CD4-positive, alpha-beta T cell treated with Interleukin-4 for 4 hours (primary cell): ENCODE measurements at places on chromosomes 6 and 20.

DNA sequence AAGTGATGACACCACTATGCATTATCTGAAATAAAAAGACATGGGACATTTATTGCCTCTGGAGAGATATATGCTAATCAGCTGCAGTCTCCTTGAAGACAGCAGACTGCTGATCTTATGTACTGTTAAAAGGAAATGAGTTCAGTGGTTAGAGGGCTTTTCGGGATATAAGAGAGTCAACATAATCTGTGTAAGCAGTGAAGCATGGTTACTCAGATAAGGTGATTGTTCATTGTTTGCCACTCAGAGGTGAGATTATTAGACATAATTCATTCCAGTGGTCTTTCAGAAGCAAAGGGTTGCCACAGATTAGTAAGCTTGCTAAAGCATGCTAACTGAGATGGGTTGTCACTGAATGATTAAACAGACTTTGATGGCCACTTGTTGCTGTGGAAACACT, 1450.7 kb upstream of the ADGRB3 start:
- no peak for DNase-seq

- no peak for DNase-seq
Measured at GRCh38 chr6:26552640-26553188, 14.5 kb downstream of the HMGN4 start.

DNA sequence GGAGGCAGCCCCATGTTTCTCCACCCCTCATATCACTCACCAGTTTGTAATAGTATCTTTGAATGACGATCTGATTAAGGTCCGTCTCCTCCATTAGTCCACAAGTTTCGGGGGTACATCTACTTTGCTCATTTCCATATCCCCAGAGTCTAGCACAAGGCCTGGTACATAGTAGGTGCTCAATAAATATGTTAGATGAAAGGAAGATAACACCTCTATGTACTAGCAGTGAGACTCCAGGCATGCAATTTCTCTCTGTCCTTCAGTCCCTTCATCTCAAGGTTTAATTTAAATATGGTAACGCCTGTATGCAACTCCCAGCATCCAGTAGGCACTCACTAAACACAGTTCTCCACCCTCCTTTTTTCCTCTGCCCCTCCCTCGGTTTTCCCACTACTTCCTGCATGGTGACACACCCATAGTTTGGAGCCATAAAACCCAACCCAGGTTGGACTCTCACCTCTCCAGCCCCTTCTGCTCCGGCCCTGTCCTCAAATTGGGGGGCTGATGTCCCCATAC, 461 bp upstream of the HNF4A start:
- no peak for DNase-seq

DNA sequence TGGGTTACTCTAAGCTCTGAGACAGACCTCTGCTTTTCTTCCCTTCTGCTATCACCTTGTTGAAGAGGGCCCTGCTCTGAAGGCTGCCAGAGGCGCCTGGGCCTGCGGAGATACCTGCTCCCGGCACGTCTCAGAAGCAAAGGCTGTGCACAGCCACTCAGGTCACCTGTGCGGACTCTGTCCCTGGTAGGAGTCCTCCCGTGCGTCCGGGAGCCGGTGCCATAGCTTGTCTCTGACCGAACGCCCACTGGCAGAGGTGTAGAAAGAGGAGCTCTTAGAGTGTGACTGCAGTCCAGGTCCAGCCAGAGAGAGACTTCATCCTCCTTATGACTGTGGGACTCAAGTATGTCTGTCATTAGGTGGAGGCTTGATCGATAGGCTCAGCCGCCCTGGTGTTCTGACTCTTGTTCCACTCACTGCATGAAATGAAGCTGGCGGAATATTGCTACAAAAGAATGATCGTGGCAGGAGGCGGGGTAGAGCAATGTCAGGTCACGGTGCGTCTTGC, 51.0 kb upstream of the UNC93A start:
- DNase-seq = no peak

DNA sequence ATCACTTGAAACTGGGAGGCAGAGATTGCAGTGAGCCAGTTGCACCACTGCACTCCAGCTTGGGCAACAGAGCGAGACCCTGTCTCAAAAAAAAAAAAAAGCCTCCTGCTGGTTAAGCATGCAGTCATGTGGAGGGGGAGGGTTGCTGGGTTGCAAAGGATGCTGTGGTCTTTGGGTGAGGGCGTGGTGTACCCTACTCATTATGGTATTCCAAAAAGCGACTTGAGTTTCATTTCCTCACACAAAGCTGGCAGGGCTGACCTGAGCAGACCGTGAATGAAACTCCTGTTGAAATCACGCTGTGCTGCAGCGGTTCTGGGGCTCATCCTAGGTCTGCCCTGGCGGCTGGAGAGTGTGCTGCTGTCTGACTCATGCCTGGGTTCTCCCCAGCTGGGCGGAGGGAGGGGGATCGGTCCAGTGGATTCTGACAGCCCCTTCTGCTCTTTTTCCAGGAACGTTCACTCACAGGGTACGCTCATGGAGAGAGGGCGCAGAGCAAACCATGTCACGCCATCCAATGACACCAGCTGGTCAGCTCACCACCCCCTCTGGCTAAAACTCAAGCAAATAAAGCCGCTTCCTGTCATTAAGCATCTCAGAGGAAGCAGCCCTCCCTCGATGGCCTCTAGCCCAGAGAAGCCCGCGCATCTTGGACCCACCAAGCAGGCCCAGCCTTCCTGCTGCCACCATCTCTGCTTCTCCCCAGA, 166.2 kb downstream of the SCML4 start:
- peak; percentile 39 for DNase-seq

GRCh38 chr20:11569163-11569562, 348.5 kb upstream of the BTBD3 start:
- DNase-seq = no peak

- DNase-seq = no peak
Measured at GRCh38 chr6:39849764-39850163, 57.6 kb downstream of the DAAM2 start.

GRCh38 chr6:10266061-10266460, 148.8 kb downstream of the TFAP2A start:
- no peak for DNase-seq

DNA sequence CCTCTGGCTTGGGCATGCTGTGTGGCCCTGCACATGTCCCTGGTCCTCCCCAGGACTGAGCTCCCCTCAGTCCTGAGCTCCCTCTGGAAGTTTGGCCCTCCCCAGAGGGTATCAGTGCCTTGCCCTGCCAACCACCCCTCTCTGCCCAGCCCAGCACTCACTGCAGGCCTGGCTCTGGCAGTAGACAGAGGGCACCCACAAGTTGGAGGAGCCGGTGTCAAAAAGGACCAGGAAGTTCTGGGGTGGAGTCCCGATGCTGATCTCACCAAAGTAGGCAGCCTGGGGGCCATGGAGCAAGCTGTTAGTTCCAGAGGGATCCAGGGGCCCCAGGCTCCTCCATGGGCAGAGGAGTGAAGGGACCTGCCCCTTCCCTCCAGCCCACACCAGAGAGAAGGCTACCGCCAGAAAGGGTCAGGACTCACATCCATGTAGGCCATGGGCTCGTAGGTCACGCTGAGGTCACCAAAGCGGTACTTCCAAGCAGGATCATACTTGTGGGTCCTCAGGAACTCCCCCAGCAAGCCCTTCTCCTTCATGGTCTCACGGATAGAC, 2.9 kb downstream of the PGC start:
- no peak for DNase-seq
